ENCODE measurements at places on chromosomes 2 and 18. TPM values are rescaled to one million over a fixed set of nuclear protein-coding genes. Genes with fewer than 3 reads are reported as not detected.

The RTTN gene
- polyA plus RNA-seq, result 9.8 TPM

The C2orf15 gene
- polyA plus RNA-seq, result 2.2 TPM

The TRABD2A gene
- 3.0 TPM for polyA plus RNA-seq

The FAM117B gene
- 4.4 TPM for polyA plus RNA-seq

The FAM124B gene
- not detected for polyA plus RNA-seq

The ADGRF3 gene
- polyA plus RNA-seq, result 1.5 TPM

The FBXO48 gene
- 1.5 TPM for polyA plus RNA-seq

The SERPINB10 gene
- polyA plus RNA-seq, result 12.4 TPM

The LYPD6B gene
- polyA plus RNA-seq, result 5.4 TPM

The KCNS3 gene
- not detected for polyA plus RNA-seq

Measured in GM12878 (cell line).